ENCODE measurements at places on chromosomes 16 and 17. TPM values are rescaled to one million over a fixed set of nuclear protein-coding genes. Genes with fewer than 3 reads are reported as not detected.

DNA sequence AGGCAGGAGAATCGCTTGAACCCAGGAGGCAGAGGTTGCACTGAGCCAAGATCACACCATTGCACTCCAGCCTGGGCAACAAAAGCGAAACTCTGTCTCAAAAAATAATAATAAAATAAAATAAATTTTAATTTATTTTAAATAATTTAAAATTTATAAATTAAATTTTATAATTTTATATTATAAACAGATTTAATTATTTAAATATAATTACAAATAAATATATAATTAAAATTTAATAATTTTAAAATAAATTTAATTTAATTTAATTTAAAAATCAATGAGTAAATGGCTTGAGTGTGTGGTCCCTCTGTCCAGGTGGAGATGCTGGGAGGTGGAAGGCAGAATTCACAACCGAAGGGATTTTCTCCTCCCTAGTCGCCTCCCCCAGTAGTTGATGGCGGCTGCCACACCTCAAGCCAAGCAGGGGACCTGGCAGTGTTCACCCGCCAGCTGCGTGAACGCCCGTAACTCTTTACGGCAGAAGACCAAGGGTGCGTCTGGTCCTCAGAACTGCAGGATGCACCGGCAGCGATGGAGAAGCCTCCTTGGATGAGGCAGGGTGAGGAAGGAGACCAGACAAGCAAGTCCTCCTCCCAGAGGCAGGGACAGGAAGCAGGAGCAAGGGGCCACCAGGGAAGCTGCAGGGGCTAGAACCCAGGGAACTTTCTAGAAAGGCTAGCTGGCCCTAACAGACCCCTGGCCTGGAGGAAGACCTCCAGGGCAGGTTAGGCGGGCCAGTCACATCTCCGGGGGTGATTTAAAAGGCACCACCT lies 22.9 kb upstream of the KRT17 start:
- no peaks in the 10 kb centered on the region for H3K4me1 ChIP-seq
- H3K36me3 ChIP-seq: no peaks in the 10 kb centered on the region
- H3K4me3 ChIP-seq: no peak overlapping the region
- DNase-seq: no peak

The TP53TG3F gene
- not detected for total RNA-seq

The BEAN1 gene
- total RNA-seq: 0.26 TPM

DNA sequence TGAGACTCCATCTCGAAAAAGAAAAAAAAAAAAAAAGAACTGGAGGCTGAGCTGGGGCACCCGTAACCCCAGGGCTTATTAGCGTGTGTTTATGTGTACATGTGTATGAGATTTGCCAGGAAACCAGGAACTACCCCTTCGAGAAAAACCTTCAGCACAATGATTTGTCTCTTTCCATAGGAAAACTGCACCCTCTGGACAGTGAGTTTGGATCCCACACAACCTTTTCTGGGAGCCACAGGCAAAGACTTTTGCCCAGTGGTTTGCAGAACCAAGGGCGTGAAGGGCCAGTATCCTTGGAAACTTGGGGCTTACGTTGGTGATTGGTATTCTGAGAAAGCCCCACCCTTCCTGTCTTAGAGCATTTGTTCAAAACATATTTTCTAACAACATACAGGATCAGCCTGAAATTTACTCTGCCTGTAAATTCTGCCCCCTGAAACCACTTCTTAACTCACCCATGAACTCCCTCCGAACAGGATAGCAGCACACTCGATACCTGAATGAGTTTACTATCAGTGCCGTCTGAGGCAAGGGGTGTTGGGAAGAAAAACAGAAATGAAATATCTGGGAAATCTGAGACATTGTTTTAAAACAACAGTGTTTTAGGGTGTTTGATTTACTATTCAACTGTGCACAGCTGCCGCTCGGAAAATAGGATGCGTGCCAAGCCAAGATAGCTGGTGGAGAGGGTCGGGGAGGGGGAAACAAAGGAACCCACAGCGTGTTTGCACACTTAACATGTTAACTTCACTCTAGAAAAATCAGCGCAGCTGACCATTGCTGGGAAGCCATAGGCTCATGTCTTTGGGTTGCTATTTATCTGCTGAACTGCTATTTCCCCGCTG lies 40.2 kb upstream of the MAF start:
- no peaks in the 10 kb centered on the region for H3K4me1 ChIP-seq
- no peak overlapping the region for H3K4me3 ChIP-seq
- DNase-seq: no peak

The SRSF2 gene
- 95.2 TPM for total RNA-seq

DNA sequence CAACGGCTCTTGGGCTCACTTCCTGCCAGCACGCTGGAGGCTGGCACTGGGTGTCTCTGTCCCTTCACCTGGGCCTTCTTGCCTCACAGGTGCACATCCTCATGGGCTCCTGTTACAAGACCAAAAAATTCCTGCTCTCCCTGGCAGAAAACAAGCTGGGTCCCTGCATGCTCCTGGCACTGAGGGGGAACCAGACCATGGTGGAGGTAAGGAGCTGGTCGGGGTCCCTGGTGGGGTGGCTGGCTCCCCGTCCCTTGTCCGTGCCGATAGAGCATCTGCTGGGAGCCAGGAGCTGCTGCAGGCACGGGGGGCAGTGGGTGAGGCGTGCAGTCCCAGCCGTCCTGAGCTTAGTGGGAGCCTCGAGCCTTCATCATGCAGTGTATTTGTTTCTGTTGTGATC lies 79.5 kb upstream of the PLCG2 start:
- H3K27me3 ChIP-seq: no peaks in the 10 kb centered on the region
- DNase-seq: peak; percentile 17
- peaks cover 16% of the 10 kb centered on the region for H3K36me3 ChIP-seq
- no peak overlapping the region for H3K27ac ChIP-seq

GRCh38 chr17:44097110-44097958 lies 26.1 kb downstream of the HDAC5 start:
- H3K4me3 ChIP-seq: no peak overlapping the region
- DNase-seq: peak; percentile 95
- peaks cover 35% of the 10 kb centered on the region for H3K4me1 ChIP-seq
- no peaks in the 10 kb centered on the region for H3K27me3 ChIP-seq

DNA sequence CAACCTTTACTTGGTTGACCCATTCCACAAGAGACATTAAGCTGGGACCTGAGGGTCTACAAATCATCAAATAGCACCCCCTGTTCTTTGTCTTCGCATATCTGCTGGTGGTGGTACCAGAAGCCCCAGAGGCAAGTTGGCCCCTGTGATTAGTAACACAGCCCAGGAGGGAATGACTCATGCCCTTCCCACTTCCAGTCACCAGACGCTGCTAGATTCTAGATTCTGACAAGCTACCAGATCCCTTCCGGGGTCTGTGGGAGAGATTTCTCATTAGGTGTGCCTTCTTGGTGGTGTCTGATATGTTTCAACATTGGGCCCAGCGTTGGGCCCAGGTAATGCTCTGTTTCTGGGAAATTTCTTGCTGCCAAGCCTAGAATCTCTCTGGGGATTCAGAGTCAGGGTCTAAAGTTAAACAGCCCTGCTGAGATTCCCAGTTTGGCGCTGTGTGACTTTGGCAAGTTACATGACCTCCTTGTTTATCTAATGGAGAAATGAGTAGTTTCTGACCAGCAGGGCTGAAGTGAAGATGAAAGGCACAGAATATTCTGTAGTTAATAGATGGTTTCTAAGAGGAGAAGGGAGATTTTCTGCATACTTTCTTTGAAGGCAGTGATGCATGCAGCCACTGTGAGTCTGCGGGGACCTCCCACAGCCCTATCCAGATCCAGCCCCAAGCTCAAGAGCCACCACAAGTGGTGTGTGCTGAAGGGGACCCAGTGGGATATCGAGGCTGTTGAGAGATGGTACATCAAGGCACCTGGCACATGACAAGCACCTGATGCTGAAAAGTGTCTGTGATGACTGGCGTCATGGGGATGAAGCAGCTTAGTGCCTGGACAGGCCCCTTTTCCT lies 3.9 kb downstream of the TRPV2 start:
- no peaks in the 10 kb centered on the region for H3K36me3 ChIP-seq
- no peaks in the 10 kb centered on the region for H3K4me1 ChIP-seq
- DNase-seq: no peak
- no peak overlapping the region for H3K4me3 ChIP-seq
- no peaks in the 10 kb centered on the region for H3K27me3 ChIP-seq
- no peak overlapping the region for H3K27ac ChIP-seq

The FOXN1 gene
- not detected for total RNA-seq

The KRT32 gene
- total RNA-seq: not detected

GRCh38 chr17:8745586-8746500 lies 1.2 kb upstream of the CCDC42 start:
- H3K27me3 ChIP-seq: no peaks in the 10 kb centered on the region
- H3K27ac ChIP-seq: peak overlapping the region; percentile 41
- DNase-seq: peak; percentile 75
- peak overlapping the region; percentile 76 for H3K4me3 ChIP-seq

The KRTAP4-3 gene
- not detected for total RNA-seq

The ZSCAN10 gene
- total RNA-seq: not detected

DNA sequence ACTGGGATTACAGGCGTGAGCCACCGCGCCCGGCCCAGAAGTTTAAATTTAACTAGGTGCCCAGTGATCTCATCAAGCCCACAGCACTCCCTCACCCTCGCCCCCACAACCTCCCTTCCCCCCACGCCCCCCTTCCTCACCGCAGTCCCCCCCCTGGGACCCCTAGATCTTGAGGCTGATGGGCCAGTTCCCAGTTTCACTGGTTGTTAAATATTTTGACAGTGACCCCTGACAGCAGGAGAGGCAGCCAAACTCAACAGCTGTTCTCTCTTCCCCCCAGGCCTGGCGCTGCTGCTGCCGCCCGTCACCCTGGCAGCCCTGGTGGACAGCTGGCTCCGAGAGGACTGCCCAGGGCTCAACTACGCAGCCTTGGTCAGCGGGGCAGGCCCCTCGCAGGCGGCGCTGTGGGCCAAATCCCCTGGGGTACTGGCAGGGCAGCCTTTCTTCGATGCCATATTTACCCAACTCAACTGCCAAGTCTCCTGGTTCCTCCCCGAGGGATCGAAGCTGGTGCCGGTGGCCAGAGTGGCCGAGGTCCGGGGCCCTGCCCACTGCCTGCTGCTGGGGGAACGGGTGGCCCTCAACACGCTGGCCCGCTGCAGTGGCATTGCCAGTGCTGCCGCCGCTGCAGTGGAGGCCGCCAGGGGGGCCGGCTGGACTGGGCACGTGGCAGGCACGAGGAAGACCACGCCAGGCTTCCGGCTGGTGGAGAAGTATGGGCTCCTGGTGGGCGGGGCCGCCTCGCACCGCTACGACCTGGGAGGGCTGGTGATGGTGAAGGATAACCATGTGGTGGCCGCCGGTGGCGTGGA lies 15.6 kb downstream of the QPRT start:
- H3K27me3 ChIP-seq: no peaks in the 10 kb centered on the region
- peak; percentile 88 for DNase-seq
- no peaks in the 10 kb centered on the region for H3K36me3 ChIP-seq
- peak overlapping the region; percentile 65 for H3K27ac ChIP-seq
- H3K4me1 ChIP-seq: no peaks in the 10 kb centered on the region

GRCh38 chr17:45873728-45874127 lies 20.6 kb upstream of the MAPT start:
- no peaks in the 10 kb centered on the region for H3K27me3 ChIP-seq
- H3K36me3 ChIP-seq: no peaks in the 10 kb centered on the region
- DNase-seq: no peak

The ZFP3 gene
- total RNA-seq: 0.95 TPM

The ACSM5 gene
- 152 TPM for total RNA-seq

DNA sequence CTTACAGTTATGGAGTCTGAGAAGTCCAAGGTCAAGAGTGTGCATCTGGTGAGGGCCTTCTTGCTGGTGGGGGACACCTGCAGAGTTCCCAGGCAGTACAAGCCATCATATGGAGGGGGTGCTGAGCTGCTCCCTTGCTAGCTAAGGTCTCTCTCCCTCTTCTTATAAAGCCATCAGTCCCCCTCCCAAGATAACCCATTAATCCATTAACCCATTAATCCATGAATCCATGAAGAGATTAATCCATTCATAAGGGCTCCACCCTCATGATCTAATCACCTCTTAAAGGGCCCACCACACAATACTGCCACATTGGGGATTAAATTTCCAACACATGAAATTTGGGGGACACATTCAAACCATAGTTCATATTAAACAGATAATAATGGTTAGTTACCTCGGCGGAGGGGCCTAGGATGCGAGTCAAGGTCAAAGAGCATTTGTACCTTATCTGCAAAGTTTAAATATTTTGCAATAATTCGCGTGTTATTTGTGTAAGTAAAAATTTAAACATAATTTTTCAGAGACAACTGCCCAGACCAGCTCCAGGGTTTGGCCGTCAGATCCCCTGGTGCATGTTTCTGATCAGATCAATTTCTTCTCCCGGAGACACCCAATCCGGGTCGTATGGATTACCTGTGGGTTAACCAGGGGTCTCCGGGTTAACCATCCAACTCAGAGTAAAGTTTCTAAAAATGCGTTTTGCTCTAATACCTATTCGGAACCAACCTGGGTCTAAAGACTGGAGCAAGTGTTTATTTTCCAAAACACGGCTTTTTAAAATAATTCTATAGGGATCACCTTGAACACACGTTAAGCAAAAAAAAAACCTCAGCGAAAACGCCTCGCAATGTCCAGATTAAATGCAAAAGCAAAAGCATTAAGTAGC lies 740 bp upstream of the POLR3E start:
- peak overlapping the region; percentile 91 for H3K4me3 ChIP-seq
- no peaks in the 10 kb centered on the region for H3K4me1 ChIP-seq
- H3K27me3 ChIP-seq: no peaks in the 10 kb centered on the region
- H3K36me3 ChIP-seq: no peaks in the 10 kb centered on the region
- no peak overlapping the region for H3K27ac ChIP-seq
- no peak for DNase-seq

DNA sequence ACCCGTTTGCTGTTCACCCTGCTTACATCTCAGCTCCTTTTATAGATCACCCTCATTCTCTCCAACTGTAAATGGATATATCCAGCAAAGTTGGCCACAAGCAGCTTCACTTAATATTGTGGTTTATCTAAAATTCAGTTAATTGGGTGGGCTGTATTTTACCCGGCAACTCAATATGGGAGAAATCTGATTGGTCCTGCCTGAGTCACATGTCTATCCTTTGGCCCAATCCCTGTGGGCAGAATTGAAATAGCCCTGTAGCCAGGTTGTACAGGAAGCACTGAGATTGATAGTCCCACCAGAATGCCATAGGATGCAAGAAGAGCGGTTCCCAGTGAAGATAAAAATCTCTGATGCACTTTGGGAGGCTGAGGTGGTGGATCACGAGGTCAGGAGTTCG lies 73.2 kb downstream of the AIPL1 start:
- no peaks in the 10 kb centered on the region for H3K4me1 ChIP-seq
- no peak overlapping the region for H3K27ac ChIP-seq
- no peaks in the 10 kb centered on the region for H3K27me3 ChIP-seq

The TBC1D3E gene
- not detected for total RNA-seq

- peaks cover 28% of the 10 kb centered on the region for H3K4me1 ChIP-seq
- H3K36me3 ChIP-seq: no peaks in the 10 kb centered on the region
- no peaks in the 10 kb centered on the region for H3K27me3 ChIP-seq
Observed at GRCh38 chr16:67154578-67155294, 3.9 kb upstream of the B3GNT9 start.

- H3K4me3 ChIP-seq: no peak overlapping the region
- H3K27me3 ChIP-seq: no peaks in the 10 kb centered on the region
- H3K4me1 ChIP-seq: no peaks in the 10 kb centered on the region
Observed at GRCh38 chr16:4263504-4264436, 9.1 kb downstream of the TFAP4 start.

GRCh38 chr16:54233615-54234014 lies 53.0 kb downstream of the IRX3 start:
- DNase-seq: no peak
- no peaks in the 10 kb centered on the region for H3K4me1 ChIP-seq
- H3K36me3 ChIP-seq: no peaks in the 10 kb centered on the region
- H3K27ac ChIP-seq: no peak overlapping the region

- DNase-seq: no peak
- H3K4me1 ChIP-seq: no peaks in the 10 kb centered on the region
- H3K27ac ChIP-seq: peak overlapping the region; percentile 94
- no peaks in the 10 kb centered on the region for H3K27me3 ChIP-seq
- H3K4me3 ChIP-seq: peak overlapping the region; percentile 89
Observed at GRCh38 chr16:69566981-69567680, 1.4 kb downstream of the NFAT5 start.

Measured in right lobe of liver (tissue), 6 donors.